ENCODE measurements at places on chromosomes 5 and 9.

- no peak for DNase-seq
Measured at GRCh38 chr9:135067096-135067710, 20.3 kb upstream of the OLFM1 start.

GRCh38 chr9:133880851-133881661, 111.1 kb downstream of the VAV2 start:
- DNase-seq, result no peak

DNA sequence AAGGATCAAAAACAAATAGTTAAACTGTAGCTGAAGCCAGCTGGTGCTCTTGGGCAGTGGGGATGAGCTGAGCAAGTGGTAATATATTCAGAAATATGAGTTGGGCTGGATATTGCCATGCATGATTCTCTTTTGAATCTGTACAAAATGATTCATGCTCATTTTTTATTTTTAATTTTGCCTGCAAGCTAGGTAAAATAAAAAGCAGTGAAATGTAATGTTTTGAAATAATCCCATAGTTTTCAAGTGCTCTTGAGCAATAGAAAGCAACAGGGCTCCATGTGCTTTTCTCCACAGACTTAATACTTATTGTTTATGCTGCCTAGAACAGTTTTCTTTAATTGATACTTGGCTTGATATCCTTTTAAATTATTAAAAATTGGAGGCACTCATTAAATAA, 489.3 kb downstream of the TLE4 start:
- no peak for DNase-seq

DNA sequence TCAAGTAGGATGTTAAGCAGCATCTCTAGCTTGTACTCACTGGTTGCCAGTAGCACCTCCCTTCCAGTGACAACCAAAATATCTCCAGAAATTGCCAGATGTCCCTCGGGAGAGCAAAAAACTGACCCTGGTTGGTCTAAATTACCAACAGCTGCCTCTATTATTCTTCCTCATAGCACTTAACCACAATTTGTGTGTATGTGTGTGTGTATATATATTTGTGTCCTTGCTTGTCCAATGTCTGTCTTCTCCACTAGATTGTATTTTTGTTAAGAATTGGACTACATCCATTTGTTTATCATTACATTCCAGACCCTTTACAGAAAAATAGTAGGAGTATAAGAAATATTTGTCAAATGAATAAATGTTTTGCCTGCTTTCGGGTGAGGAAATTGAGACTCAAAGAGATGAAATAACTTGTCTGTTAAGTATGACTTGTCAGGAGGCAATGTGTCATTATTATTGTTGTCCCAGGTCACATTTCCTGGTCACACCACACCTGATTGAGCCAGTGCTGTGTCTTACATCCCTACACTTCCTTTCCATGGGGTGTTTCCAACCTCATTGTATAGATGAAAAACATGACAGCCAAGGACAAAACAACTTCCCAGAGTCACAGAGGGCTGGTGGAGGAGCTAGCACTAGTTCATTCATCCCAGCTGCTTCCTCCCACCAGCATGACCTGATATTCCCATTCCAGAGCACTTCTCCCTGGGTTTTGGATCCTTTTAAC, 11.4 kb upstream of the GRPEL2 start:
- DNase-seq, result no peak

- DNase-seq, result no peak
Measured at GRCh38 chr5:168176251-168176650, 115.2 kb upstream of the WWC1 start.

- no peak for DNase-seq
Measured at GRCh38 chr5:82593481-82593880, 315.3 kb upstream of the RPS23 start.

GRCh38 chr9:14780251-14780650, 57.7 kb upstream of the CER1 start:
- DNase-seq, result no peak

GRCh38 chr5:134647750-134648424, 698 bp upstream of the SEC24A start:
- DNase-seq, result no peak
